ENCODE measurements at places on chromosomes 12 and 14. TPM values are rescaled to one million over a fixed set of nuclear protein-coding genes. Genes with fewer than 3 reads are reported as not detected.

RGS6 gene
- 22.4 TPM for total RNA-seq

ADAMTS20 gene
- total RNA-seq, result not detected

SIX6 gene
- total RNA-seq, result not detected

DNA sequence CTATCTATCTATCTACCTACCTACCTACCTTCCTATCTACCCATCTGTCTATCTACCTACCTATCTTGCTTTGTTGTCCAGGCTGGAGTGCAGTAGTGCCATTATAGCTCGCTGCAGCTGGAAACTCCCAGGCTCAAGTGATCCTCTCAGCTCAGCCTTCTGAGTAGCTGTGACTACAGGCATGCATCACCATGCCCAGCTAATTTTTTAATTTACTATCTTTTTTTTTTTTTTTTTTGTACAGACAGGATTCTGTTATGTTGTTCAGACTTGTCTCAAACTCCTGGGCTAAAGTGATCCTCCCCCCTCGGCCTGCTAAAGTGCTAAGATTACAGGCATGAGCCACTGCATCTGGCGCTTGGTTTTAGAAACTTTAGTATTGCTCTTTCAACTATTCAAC is 762.4 kb downstream of the SLC6A15 start:
- DNase-seq, result no peak

DNA sequence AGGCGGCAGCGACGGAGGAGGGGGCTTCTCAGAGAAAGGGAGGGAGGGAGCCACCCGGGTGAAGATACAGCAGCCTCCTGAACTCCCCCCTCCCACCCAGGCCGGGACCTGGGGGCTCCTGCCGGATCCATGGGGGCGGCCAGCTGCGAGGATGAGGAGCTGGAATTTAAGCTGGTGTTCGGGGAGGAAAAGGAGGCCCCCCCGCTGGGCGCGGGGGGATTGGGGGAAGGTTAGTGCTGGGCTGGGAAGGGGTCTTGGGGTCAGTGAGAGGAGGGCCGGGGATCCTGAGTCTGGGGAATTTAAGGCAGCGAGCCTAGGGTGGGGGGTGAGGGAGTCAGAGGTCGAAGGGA is 203 bp downstream of the NFATC4 start:
- DNase-seq, result no peak

TAS2R10 gene
- total RNA-seq, result 0.30 TPM

CCDC184 gene
- 0.67 TPM for total RNA-seq

GRCh38 chr12:6869049-6870021 is 2.0 kb downstream of the TPI1 start:
- DNase-seq, result peak; percentile 90

- DNase-seq, result no peak
Measured at GRCh38 chr12:70246580-70246979, 3.3 kb downstream of the CNOT2 start.

GRCh38 chr14:93068711-93069110 is 47.0 kb downstream of the ITPK1 start:
- no peak for DNase-seq

SLCO1A2 gene
- total RNA-seq, result not detected

DNA sequence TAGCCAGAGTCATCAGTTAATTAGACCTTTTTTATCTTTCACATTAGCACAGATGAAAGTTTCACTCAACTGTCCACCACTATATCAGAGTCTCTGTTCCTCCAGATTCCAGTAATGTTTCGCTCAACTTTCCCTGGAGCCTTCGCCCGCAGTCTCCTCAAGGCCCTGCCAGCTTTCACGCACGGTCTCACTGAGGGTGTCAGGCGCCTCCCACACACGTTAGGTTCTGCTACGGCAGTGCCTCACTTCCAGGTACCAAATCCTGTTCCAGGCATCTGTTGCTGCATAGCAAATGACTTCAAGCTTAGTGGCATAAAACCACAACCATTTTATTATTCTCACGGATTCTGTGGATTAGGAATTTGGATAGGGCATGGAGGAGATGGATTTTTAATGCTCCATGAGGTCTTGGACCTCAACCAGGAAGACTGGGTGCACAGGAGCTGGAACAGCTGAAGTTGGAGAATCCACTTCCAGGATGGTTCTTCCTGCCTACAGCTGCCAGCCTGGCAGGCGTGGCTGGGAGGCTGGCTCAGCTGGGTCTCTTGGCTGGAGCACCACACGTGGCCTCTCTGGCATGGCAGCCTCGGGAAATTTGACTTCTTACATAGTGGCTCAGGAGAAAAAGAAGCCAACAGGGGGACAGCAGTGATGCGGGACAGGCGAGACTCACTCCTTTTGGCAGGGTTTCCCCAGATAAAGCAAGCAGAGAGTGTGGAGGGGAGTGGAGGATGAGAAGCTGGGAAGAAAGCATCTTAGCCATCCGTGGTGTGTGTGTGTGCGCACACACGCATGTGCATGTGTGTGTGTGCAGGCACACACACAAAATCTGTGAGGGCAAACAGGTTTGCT is 21.3 kb upstream of the BCDIN3D start:
- DNase-seq, result peak; percentile 67

CLEC12A gene
- total RNA-seq, result 0.30 TPM

DNA sequence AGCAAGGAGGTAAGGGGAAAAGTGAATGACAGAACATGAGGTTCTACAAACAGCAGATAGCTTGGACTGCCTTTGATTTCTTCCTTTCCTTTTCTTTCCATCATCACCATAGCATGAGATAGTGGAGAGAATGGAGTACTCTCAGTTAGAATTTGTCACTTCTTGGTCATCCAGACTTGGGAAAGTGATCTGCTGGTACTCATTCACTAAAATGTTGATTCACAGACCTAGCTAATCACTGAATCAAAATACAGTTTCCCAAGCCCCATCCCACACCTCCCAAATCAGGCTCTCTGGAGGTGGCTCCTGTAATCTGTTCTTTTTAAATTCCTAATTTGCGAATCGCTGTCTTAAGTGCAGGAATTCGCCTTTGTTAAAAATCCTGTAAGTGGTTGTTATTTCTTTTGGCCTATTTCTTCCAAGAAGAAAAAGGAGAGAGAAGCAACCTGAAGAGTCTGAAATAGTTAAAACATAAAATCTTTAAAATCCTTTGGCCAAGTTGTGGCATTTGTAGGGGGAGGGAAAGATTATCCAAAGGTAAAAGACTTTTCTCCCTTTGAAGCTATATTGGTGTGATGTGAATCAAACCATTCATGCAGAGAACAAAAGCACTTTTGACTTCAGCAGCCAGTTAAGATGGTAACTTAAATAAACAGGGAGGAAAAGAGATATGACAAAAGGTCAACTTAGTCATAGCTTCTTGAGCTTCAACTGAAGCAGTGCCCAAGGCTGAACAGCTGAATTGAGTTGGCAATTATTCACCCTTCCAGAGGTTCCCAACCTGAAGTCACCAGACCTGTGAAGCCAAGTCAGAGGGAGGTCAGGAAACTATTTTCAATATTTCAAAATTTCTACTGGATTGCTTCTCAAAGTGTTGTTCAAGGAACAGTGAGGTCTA is 255.1 kb upstream of the KRR1 start:
- no peak for DNase-seq

DNA sequence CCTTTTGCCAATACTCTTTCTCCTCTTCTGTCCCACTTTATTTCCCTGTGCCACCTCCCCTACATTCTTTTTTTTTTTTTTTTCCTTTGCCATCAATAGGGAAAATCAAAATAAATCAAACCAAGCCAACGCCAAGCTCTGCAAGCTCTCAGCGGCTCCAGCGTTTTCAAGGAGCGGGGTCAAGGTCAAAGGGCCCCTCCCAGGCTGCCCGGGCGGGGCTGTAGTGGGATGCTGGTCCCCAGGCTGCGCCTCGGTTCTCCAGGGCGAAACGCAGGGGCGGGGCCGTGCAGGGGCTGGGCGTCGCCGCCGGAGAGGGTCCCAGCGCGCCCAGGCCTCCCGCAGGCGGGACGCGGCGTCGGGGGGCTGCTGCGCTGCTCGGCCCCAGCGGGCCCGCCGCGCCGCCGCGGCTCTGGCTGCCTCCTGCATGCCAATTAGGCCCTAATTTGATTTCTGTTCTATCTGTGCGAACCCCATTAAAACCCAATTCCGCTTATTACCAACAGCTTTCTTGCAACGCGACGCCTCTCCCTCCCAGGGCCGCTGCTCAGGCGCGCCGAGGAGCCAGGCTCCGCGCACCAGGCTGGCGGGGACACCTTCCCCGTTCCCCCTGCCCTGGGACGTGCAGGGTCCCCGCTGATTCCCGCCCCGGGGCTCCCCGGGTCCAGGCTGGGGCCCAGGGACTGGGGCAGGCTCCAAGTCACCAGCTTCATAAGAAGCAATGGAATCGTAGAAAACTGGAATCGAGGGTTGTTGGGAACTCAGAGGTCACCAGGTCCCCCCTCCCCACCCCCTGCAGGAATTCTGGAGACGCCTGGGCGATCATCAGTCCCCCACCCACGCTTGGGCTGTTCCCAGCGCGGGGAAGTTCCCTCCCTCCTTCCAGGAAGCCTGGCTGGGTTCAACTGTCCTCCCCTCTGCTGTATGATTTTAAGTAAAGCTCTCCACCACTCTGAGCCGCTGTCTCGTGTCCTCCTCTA is 50.7 kb upstream of the MAP1LC3B2 start:
- no peak for DNase-seq

DNA sequence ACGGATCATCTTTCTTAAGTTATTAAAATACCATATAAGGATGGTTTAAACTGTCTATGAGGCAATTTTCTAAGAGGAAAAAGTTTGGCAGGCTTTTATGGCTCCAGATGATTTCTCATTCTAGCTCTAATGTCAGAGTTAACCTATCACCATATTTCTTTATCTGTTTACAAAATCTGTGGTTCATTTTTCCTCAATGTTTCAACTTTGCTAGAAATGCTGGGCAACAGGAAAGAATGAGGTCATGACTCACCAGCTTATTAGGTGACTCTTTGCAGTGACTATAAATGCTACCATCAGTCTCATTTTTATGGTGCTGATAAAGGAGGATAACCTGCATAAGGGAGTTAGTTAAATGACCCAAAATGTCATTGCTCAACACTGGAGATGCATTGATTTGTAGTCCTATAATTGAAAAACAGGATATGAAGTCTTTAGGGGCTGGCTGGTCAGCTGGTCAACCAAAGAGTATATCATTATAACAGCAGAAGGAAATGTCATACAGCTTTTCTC is 45.3 kb upstream of the RAP1B start:
- DNase-seq, result no peak

NFATC4 gene
- 13.3 TPM for total RNA-seq

SPIC gene
- total RNA-seq, result not detected

DNA sequence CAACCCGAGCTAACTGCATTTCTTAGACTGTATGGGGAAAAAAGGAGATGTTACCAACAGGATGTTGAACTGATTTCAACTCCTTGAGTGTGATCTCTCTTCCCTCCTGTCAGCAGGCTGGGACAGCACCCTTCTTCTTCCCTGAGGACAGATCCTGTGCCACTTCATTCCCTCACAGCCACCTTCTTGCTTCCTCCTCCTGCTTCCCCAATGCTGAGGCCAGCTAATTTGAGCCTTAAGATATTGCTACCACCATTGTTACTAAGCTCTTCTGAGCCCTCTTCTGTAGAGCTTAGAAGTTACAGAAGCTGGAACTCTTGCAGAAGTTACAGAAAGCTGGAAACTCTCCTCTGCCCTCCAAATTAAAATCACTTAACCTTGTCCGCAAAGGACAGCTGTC is 88.8 kb downstream of the SPTSSA start:
- no peak for DNase-seq

DNA sequence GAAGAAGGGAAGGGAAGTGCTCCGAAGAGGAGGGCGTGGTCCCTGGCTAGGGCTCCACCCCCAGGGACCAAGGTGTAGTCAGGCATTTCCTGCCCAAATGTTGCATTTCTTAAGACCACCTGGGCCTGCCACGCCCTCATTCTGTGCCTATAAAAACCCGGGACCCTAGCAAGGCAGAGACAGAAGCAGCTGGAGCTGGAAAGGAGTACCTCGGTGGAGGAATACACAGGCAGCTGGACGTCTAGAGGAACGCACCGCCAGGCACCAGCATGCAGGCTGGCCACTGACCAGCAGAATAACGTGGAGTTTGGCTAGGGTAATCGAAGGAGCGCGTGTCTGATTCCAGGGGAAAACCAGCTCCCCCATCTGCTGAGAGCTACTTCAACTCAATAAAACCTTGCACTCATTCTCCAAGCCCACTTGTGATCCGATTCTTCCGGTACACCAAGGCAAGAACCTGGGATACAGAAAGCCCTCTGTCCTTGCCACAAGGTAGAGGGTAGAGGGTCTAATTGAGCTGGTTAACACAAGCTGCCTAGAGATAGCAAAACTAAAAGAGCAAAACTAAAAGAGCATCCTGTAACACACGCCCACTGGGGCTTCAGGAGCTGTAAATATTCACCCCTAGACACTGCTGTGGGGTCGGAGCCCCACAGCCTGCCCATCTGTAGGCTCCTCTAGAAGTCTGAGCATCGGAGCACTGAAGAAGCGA is 21.0 kb downstream of the CFL2 start:
- DNase-seq, result no peak

KRT72 gene
- total RNA-seq, result not detected

GRCh38 chr12:28063355-28063880 is 90.9 kb upstream of the PTHLH start:
- DNase-seq, result no peak

- no peak for DNase-seq
Measured at GRCh38 chr12:132689227-132689626, 1.8 kb downstream of the PXMP2 start.

DNA sequence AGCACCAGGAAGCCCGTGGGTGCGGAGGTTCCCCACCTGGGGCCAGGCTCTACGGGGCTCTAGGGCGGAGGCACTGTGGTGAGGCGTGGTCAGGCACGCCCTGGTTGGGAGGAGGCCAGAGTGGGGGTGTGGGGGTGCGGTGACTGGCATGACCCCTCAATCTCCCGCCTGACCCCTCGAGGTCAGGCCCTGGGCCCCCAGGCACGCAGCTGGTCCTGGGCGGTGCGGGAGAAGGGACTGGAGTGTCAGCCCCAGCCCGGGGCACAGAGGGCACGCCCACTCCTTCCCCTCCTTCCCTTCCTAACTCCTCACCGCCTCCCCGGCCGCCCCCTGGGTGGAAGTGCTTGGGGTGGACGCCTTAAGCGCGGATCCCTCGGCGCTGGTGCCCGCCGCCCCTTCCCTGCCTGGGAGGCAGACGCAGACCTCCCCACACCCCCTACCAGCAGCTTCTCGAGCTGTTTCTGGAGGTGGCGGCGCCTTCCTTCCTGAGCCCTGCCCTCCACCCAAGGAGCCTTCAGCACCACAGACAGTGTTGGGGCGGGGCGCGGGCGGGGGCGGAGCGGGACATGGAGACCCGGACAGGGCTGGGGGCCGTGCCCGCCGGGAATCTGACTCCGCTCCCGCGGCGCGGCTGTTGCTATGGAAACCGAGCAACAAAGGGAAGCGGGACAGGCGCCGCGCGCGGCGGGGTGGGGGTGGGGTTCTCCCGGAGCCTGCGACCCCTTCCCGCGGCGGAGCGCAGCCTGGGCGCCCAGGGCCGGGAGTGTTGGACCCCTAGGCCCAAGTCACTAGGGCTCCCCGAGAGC is 741 bp upstream of the CRIP2 start:
- DNase-seq, result peak; percentile 96

DNA sequence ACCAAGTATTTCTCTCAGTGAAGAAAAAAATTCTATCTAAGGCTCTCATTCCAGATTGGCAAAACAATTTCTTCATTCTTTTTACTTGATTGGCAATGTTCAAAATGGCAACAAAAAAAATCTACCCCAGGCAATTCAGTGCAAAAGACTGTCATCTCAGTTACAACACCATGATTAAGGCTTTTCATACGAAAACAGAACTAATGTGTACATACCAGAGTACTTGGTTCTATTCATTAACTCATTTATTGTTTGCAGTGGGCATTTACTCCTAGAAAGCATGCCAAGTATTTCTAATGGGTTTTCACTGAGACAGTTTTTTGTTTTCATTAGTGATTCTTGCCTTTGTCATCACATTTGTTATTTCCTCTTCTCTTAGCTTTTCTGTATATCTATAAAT is 33.0 kb downstream of the DBX2 start:
- DNase-seq, result no peak

C12orf56 gene
- total RNA-seq, result not detected

Data from cardiac septum (tissue), 1 donor.